Dermis microvascular lymphatic vessel endothelial cell (primary cell): ENCODE measurements at places on chromosomes 7 and 10. TPM values are rescaled to one million over a fixed set of nuclear protein-coding genes. Genes with fewer than 3 reads are reported as not detected.

DNA sequence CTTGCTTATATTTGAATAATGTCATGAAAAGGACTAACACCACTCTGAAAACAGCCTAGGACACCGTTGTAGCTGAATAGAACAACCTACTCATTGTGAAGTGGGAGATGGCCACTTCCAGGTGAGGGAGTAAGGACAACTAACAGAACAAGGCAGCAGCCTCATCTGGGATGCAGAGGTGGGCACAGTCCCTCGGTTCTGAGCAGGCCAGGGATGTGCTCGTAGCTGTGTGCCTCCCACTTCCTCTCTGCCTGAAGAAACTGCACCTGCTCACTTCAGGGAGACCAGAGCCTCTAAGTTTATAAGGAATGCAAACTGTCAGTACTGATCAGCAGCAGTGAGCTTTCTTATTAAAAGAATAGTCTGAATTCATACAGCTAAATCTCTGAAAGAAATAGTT is 2.5 kb downstream of the VSTM4 start:
- no peak for DNase-seq

DNA sequence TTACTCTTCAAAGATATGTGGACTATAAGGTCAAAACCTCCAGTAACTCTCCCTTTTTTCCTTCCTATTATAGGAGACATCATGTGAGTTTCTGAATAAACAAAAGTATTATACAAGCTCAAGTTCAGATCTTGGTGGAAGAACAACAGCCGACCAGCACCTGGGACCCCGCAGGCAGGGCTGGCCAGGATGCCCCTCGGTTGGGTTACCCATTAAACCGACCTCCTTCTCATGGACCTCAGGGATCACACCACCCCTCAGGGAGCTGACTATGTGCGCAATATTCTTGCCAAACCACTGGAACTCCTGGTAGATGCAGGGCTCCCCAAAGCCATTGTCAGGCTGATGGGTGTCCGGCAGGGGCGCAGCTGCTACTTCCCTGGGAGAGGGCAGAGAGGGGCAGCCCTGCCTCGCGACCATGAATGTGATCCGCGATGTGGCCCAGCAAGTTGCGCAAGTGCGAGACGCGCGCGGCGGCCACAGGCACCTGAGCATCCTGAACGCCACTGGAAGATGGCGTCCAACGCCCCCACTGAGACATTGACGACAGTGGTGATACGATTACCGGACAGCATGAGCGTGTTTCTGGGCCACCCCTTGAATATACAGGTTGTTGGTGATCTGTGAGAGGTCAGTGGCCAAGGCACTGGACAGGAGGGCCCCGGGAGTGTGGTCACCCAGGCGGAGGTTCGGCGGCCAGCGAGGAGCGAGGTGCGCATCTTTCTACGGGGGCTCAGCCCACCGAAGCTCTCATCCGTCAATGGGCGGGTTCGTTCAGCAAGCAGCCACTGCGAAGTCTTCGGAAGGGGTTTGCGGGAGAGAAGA is 161.3 kb downstream of the IPMK start:
- no peak for DNase-seq

The SYT15B gene
- total RNA-seq: 0.26 and 0.89 TPM in 2 replicates

The PIK3AP1 gene
- total RNA-seq: under 0.01 and 0.13 TPM in 2 replicates

- no peak for DNase-seq
Observed at GRCh38 chr7:116433246-116433645, 66.3 kb upstream of the CAV2 start.

The NUTM2B gene
- under 0.01 and 0.26 TPM in 2 replicates for total RNA-seq

DNA sequence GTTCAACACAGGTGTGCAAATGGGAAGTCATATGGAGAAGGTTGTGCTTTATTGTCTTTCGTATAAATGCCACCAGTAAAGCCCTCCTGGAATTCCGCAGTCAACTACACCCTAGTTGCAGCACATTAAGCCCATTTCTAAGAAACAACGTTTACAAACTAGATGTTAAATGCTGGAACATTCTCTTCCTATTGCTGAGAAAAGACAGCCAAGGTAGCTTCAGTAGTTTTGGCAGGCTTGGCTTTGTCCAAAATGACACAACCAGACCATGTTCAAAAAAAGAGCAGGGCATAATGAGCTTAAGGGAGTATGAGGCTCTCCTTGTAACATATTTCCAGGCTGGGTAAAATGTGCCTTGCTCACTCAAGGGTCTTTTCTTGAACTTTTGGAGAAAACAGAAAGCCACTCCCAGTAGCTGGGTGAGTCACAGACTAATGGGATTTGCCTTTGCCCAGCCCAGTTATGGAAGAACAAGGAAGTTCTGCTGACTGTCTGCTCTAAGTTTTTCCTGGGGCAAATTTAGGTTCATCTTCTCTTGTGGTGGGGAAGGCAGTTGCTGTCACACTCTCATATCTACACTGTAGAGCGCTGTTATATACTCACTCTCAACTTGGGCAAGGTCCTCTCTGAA is 238.7 kb downstream of the PLXNA4 start:
- DNase-seq: no peak

DNA sequence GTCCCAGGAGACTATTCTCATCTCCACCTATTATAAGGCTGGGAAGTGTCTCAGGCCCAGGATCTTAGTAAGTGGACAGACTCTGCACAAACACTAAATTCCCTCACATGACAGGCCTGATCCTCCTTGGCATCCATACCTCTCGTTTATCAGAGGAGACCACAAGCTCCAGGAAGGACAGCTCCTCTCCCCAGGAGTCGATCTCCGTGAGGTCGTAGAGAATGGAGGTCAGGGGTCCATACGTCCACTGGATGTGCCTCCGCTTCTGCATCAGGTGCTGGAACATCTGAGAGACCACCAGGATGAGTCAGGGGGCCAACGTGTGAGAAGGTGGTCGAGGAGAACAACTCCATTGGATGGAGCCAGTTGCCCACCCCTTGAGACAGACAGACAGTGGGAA is 5.6 kb downstream of the TRPV5 start:
- no peak for DNase-seq

- DNase-seq: no peak
Observed at GRCh38 chr7:50555594-50556140, 9.5 kb downstream of the DDC start.

- no peak for DNase-seq
Observed at GRCh38 chr7:2598154-2598823, 33.5 kb upstream of the TTYH3 start.

DNA sequence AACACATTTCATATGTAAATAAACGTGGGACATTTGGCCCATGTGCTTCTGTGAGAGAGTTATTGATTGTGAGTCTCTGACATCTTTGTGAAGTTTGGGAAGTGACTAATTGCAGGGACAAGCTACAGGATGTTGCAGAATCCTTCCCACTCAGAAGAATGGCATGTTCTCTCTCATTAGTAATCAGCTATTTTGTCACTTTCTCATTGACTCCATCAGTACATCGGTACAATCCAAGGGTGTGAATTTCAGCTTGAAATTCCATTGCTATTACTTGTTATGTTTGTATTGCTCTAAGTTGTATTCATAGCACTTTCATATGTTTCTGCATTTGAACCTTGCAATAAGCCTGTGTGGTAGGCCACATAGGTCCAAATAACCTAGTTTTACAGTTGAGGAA is 100.0 kb upstream of the KCNMA1 start:
- DNase-seq: peak; percentile 48

The MOGAT3 gene
- not detected in 2 replicates for total RNA-seq

- no peak for DNase-seq
Observed at GRCh38 chr10:133458710-133459453, 5.1 kb downstream of the SCART1 start.

DNA sequence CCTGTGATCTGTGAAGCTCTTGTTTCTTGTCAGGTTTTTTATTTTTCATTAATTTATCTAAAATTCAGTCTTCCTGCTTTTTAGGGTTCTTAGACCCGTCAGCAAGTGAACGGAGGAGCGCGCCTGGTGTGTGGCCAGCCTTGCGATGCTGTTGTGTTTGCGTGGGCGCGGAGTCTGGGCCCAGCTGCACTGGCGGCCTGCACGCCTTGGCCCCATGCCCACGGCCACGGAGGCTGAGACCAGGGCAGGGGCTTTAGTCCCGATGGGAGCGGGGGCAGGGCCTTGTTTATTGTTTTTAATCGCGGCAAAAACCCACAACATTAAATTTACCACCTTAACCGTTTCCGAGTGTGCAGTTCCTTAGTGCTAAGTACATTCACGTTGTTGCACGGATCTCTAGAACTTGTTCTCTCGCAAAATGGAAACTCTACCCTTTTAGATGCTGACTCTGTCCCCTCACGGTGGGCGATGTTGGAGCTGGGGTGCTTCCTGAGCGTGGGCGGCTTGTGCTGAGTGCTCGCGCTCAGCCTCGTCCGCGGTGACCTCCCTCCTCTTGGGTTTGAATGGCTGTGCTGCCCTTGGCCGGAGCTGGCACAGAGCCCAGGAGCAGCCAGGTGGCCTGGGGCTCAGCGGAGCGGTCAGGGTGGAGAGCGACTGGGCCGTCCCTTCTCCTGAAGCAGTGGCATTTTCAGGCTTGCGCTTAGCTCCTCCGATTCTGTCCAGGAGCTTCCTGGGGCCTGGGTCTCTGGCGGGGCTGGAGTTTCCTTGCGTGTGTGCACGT is 69.1 kb downstream of the INPP5A start:
- no peak for DNase-seq

GRCh38 chr10:130464426-130464825 is 328.2 kb downstream of the GLRX3 start:
- no peak for DNase-seq

GRCh38 chr10:49527061-49527460 is 11.9 kb downstream of the ERCC6 start:
- no peak for DNase-seq

GRCh38 chr10:44684661-44685060 is 226.5 kb upstream of the TMEM72 start:
- no peak for DNase-seq

DNA sequence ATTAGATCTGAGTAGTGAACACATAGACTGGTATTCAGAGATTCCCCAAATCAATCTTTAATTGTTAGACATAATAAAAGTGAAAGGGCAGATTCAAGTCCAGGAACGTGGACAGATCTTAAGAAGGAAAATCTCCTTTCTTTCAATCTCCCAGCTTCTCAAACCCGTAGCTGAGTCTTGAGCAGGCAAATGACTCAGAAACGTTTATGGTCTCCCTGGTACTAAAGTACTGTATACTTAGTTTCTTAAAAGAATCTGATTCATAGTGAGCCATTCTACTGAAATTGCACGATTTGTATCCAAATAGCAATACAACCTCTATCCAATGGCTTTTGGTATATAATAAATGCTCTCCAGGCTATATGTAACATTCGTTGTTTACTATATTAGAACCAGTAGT is 140.4 kb upstream of the RHEB start:
- no peak for DNase-seq

- DNase-seq: peak; percentile 49
Observed at GRCh38 chr10:31929261-31930022, 811 bp upstream of the ARHGAP12 start.

DNA sequence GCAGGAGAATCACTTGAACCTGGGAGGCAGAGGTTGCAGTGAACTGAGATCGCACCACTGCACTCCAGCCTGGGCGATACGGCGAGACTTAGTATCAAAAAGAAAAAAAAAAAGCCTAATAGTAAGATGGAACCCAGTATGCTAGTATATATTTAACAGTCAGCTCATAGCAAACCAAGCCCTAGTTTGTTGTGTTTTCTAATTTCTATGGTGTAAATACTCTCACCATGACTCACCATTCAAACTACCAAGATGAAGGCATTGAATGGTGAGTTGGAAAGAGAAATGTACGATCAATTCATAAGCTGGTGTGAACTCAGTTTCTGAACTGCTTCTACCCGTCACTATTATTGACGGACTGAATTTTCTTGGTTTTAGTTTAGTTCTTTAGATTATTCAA is 173.7 kb upstream of the KAT6B start:
- no peak for DNase-seq

- no peak for DNase-seq
Observed at GRCh38 chr10:49362596-49363260, 33.2 kb downstream of the DRGX start.

DNA sequence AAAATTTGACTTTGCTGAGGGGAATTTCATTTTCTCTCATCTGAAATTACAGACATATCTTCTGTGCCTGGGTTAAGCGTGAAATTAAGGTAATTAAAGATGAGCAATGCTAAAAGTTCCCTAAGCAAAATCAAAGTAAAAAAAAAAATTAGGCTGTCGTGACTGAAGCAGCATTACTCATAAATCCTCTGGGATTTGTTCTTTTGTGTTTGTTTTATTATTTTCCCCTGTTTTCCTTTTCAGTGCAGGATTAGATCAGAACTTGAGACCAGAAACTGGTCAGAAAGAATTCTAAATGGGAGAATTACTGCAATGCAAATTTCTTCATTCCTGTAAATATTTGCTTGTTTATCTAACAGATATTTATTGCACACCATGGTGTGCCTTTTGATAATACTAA is 141.4 kb upstream of the BET1 start:
- DNase-seq: no peak

DNA sequence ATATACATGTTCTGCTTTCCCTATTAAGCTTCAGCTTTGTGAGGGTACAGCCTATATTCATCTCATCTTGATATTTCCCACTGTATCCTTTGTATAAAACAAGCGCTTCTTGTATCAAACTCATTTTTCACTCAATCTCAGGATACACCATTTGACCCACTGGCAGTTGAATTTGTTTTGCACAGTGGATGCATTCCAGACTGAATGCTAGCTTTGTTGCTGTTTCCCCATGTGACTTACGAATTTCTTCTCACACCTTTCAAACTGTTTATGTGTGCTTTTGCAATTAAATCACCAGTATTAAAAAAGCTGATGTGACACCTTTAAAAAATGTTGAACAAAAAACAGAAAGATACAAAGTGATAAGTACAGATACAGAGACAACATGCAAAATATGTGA is 180.9 kb downstream of the ZNF438 start:
- DNase-seq: peak; percentile 81

DNA sequence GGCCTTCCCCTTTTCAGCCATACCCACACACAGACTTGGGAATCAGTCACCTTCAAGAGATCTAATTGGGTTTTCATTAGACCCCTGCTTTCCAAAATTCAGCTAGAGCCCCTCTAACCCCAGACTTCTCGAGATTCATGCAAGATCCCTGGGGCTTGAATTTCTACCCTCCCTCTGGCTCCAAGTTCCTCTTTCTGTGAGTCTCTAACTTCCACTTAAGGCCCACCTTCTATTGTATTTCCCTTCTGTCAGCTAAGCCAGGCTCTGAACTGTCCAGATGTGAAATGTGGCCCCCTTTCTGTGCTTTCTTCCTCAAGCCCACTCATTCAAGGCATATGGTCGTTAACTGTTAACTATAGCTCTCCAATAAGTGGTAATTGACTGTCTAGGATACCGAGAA is 132.2 kb downstream of the ZNF365 start:
- no peak for DNase-seq

DNA sequence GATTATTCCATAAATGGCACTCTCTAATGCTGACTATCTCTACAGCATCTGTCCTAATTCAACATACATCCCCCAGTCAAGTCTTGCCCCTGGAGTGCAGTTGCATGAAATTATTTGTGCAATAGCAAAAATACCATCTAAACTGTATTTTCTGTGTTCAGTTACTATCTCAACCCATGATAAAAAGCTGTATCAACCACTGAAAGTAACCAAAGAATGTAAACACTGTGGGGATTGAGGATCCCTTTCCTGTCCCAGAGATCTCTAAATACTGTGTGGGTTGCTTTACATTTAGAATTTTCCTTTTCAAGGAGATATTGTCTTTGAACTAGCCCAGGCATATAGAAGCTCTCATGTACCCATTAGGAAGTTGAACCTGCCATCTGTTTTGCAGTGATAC is 23.9 kb upstream of the DGKI start:
- no peak for DNase-seq

GRCh38 chr7:111108000-111108399 is 17.1 kb downstream of the LRRN3 start:
- DNase-seq: no peak
